ENCODE measurements at places on chromosomes 6 and 20.
A peak's percentile ranks its signal among the peaks of the same experiment; 100 is the strongest.

GRCh38 chr6:26554697-26555504 is 16.7 kb downstream of the HMGN4 start:
- DNase-seq: no peak

GRCh38 chr6:140105857-140106256 is 731.4 kb upstream of the CITED2 start:
- no peak for DNase-seq

- no peak for DNase-seq
Observed at GRCh38 chr6:125586074-125586473, 163.4 kb upstream of the HEY2 start.

GRCh38 chr20:25532015-25532751 is 53.1 kb downstream of the NINL start:
- DNase-seq: no peak

DNA sequence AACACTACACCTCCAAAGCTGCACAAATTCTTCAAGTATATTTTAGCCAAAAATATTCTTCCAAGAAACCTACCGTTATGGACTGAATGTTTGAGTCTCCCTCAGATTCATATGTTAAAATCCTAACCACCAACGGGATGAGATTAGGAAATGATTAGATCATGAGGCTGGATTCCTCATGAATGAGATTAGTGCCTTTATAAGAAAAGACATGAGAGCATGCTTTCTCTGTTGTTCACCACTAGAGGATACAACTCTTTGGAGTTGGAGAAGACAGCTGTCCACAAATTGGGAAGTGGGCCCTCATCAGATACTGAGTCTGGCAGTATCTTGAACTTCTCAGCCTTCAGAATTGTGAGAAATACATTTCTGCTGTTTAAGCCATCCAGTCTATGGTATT is 7.1 kb upstream of the SLC17A4 start:
- no peak for DNase-seq

- DNase-seq: no peak
Observed at GRCh38 chr20:24979036-24979960, 13.3 kb downstream of the APMAP start.

DNA sequence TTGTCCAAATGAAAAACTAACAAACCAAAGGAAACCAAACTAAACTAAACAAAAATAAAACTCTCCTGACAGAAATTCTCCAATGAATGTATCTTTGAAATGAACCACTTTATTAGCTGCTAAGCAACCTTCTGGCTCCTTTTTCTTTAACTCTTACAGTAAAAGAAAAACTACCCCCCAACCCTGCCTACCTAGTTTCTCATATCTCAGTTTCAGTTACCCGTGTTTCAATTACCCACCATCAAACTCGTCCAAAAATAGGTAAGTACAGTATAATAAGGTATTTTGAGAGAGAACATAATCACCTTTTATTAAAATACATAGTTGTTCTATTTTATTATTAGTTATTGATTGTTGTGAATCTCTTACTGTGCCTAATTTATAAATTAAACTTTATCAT is 177.4 kb upstream of the THEMIS start:
- no peak for DNase-seq

DNA sequence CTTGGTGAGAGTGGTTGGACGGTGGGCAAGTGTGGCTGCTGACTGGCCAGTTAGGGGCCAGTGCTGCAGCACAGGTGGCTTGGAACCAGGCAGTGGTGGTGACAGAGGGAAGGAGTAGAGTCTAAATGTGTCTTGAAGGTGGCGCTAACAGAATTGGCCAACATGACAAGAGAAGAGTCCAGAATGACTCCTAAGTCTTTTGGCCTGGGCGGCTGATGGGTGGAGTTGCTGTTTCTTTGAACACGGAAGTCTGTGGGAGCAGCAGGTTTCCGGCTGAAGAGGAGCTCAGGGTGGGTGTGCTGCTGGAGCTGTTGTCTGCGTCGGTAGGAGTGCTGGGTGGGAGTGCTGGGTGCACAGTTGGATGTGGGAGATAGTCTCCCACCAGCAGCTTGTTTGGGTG is 10.1 kb downstream of the LSM14B start:
- no peak for DNase-seq

- no peak for DNase-seq
Observed at GRCh38 chr6:169445661-169446581, 192.3 kb upstream of the THBS2 start.

DNA sequence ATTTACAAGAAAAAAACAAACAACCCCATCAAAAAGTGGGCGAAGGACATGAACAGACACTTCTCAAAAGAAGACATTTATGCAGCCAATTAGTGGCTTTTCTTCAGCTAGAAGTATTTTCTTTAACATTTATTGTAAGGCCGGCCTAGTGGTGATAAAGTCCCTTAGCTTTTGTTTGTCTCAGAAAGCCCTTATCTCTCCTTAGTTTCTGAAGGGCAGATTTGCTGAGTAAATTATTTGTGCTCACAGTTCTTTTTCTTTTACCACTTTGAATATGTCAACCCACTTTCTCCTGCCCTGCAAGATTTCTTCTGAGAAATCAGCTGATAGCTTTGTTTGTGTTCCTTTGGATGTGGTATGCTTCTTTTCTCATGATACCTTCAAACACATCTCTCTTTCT is 344.0 kb upstream of the SYNCRIP start:
- no peak for DNase-seq

DNA sequence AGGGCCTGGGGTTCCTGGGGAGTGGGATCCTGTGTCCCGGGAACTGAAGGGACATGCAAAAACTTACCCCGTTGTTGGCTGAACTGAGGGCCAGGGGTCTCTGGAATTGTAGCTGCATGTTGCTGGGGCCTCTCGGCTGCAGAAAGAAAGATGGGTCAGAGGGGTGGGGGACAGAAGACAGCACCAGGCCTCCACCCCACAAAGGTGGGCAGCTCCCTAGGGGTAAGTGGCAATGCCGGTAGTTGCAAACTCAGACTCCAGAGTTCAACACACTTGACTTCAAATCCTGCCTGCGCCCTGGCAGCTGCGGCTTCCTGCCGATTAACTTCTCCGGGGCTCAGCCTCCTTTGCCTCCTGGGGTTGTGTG is 4.8 kb downstream of the ZBP1 start:
- DNase-seq: no peak

GRCh38 chr6:7673063-7673536 is 52.8 kb upstream of the BMP6 start:
- DNase-seq: no peak

DNA sequence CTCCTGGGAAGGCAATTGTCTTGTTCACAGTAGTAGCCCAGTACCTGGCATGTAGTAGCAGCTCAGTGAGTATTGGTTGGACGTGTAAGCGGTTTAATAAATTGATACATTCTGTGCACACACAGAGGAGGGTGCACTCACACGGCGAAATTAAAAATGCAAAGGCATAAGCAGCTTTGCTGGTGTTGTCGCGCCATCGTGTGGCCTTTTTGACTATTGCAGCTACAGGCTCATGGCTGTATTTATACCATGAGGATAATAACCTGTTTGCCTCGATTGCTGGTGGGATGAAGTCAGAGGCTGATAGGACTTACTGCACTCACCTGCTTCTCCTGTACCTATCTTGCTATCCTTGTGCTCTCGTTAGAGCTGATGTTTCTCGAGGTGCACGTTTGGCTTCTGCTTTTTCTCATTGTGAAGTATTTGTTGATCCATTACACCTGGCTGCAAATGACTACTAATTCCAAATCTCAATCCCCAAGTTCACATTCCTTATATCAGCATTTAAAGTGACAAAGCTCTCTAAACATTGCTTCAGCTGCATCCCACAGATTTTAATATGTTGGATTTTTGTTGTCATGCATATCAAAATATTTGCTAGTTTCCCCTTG is 61.5 kb downstream of the TBXT start:
- peak; percentile 30 for DNase-seq

DNA sequence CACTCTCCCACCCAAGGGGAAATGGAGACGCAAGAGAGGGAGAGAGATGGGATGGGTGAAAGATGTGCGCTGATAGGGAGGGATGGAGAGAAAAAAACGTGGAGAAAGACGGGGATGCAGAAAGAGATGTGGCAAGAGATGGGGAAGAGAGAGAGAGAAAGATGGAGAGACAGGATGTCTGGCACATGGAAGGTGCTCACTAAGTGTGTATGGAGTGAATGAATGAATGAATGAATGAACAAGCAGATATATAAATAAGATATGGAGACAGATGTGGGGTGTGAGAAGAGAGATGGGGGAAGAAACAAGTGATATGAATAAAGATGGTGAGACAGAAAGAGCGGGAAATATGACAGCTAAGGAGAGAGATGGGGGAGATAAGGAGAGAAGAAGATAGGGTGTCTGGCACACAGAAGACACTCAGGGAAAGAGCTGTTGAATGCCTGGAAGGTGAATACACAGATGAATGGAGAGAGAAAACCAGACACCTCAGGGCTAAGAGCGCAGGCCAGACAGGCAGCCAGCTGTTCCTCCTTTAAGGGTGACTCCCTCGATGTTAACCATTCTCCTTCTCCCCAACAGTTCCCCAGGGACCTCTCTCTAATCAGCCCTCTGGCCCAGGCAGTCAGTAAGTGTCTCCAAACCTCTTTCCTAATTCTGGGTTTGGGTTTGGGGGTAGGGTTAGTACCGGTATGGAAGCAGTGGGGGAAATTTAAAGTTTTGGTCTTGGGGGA is 754 bp downstream of the TNF start:
- no peak for DNase-seq

- peak; percentile 5 for DNase-seq
Observed at GRCh38 chr6:11575408-11576033, 38.0 kb downstream of the TMEM170B start.

- no peak for DNase-seq
Observed at GRCh38 chr6:85637579-85637978, 5.1 kb downstream of the SYNCRIP start.

DNA sequence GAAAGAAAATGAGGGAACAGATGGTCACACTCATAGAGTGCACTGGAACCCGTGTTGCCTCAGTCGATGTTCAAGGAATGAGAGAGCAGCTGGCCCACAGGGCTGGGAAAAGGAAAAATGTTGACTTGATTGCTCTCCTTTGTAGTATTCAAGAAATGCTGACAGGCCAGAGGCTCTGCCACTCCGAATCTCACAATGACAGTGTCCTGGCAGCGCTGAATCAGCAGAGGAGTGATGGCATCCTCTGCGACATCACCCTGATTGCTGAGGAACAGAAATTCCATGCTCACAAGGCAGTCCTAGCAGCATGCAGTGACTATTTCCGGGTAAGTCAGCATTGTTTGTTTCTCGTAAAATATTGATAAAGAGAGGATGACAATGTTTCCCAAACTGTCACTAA is 51.3 kb downstream of the KLHL32 start:
- DNase-seq: no peak

DNA sequence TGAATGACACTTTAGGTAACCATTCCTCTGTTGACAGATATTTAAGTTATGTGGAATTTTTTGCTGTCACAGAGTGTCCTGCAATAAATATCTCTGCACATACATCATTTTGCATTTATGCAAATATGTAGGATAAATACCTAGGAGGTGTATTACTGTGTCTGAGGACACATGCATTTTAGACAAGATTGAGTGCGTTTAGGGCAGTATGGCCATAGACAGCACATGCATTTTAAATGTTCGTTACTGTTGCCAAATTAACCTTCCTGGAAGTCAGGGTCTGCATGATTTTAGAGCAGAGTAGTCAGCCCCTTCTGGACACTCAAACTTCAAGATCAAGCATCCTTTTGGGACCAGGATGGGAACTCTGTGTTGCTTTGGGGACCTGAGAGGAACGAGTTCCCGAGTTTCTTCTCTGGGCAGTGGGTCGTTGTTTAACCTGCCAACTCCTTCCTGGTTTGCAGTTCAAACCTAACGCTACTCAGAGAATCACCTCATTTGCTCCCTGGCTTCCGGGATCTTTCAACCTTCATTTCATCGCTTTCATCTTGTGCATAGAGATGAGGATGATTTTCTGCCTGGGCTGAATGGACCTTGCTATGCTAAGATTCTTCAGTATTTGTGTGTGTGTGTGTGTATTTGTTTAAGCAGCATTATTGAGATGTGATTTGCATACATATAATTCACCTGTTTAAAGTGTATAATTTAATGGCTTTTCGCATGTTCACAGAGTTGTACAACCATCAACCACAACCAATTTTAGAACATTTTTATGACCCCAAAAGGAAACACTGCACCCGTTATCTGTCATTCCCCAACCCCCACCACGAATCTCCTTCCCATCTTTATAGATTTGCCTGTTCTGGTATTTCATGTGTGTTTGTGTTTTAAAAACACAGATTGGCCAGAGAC is 9.8 kb downstream of the BCAS4 start:
- DNase-seq: no peak

- no peak for DNase-seq
Observed at GRCh38 chr6:15616261-15616660, 46.6 kb downstream of the DTNBP1 start.

DNA sequence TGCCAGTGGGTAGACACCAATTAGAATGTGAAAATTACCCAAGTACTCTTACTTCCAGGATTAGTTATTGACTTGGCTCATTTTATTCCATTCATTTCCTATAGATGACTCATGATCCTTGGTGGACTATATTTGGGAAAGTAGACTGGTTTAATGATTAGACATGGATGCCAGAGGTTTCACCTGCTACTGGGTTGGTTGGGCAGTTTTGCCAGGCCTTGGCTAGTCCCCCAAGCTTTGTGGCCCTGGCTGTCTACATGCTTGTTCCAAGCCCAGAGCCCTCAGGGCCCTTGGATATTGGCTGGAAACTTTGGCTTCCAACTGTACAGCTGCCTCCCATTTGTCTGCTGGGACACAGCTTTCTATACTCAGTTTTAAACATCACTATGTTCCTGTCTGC is 104.1 kb downstream of the ZFP64 start:
- DNase-seq: no peak

DNA sequence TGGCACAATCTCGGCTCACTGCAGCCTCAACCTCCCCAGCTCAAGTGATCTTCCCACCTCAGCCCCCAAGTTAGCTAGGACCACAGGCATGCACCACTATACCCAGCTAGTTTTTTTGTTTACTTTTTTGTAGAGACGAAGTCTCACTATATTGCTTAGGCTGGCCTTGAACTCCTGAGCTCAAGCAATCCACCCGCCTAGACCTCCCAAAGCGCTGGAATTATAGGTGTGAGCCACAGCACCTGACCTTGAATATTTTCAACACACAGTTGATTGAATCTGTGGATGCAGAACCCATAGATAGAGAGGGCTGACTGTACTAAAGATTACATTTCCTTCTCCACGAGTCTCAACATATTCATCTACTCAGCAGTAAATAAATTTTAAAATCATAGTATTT is 15.6 kb downstream of the CDK19 start:
- DNase-seq: no peak

- no peak for DNase-seq
Observed at GRCh38 chr6:99940582-99940981, 53.4 kb downstream of the MCHR2 start.

DNA sequence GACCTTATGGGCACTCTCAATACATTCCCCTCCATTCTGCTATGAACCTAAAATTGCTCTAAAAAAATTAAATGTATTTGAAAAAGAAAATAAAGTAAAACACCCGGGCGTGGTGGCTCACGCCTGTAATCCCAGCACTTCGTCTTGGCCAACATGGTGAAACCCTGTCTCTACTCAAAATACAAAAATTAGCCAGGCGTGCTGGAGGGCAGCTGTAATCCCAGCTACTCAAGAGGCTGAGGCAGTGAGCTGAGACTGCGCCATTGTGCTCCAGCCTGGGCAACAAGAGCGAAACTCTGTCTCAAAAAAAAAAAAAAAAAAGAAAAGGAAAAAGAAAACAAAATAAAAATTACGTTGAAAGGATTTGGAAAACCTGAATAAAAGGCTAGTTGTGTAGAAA is 60.5 kb downstream of the CD164 start:
- DNase-seq: no peak

- DNase-seq: no peak
Observed at GRCh38 chr20:36304786-36305495, 1.2 kb upstream of the DLGAP4 start.
